ENCODE measurements at places on chromosomes 7 and 10. TPM values are rescaled to one million over a fixed set of nuclear protein-coding genes. Genes with fewer than 3 reads are reported as not detected.

DNA sequence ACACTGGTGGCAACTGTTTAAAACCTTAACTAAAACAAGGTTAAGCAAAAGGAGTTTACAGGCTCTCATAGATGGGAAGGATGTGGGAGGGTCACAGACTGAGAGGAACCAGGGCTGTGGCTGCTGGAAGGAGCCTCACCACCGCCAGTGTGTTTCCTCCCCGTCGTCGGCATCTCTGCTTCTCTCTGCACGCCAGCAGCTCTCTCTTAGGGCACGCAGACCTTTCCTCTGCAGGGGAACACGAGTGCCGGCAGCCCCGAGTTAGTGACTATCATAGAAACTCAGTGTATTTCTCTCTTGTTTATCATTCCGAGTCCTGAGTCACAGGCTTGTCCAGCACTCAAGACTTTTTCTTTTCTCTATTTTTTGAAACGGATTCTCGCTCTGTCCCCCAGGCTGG is 8.1 kb upstream of the SH2D4B start:
- no peaks in the 10 kb centered on the region for H3K27me3 ChIP-seq
- DNase-seq = no peak
- no peaks in the 10 kb centered on the region for H3K36me3 ChIP-seq
- peaks cover 23% of the 10 kb centered on the region for H3K4me1 ChIP-seq
- no peak overlapping the region for H3K4me3 ChIP-seq

DNA sequence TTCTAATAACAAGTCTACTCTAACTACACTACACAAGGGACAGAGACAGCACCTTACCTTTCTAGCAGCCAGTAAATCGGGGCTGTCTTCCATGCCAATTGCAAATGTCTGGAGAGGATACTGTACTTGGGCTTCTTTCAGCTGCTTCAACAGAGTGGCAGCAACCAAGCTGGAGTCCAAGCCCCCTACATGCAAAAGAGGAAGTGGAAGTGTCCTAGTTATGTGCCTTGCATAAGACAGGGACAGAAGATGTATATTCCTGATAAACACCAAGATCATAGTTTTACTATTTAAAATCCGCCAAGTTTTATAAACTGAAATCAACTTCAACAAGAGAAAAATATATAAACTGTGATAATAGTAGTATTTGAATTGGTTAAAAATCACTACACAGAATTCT is 14.0 kb downstream of the ASNS start:
- H3K4me1 ChIP-seq = no peaks in the 10 kb centered on the region
- H3K27me3 ChIP-seq = no peaks in the 10 kb centered on the region
- no peak overlapping the region for H3K4me3 ChIP-seq
- no peaks in the 10 kb centered on the region for H3K36me3 ChIP-seq
- H3K27ac ChIP-seq = no peak overlapping the region

Gene PPP1R3C
- 26.3 TPM for total RNA-seq

GRCh38 chr7:70944516-70944915 is 187.4 kb upstream of the GALNT17 start:
- no peaks in the 10 kb centered on the region for H3K36me3 ChIP-seq
- H3K27me3 ChIP-seq = no peaks in the 10 kb centered on the region
- H3K4me1 ChIP-seq = no peaks in the 10 kb centered on the region
- no peak overlapping the region for H3K4me3 ChIP-seq
- DNase-seq = no peak

Gene PLCE1
- 13.0 TPM for total RNA-seq

GRCh38 chr10:70374775-70375614 is 7.4 kb downstream of the LRRC20 start:
- H3K4me3 ChIP-seq = no peak overlapping the region
- H3K4me1 ChIP-seq = peaks cover 10% of the 10 kb centered on the region
- no peak overlapping the region for H3K27ac ChIP-seq
- H3K36me3 ChIP-seq = no peaks in the 10 kb centered on the region
- H3K27me3 ChIP-seq = no peaks in the 10 kb centered on the region

DNA sequence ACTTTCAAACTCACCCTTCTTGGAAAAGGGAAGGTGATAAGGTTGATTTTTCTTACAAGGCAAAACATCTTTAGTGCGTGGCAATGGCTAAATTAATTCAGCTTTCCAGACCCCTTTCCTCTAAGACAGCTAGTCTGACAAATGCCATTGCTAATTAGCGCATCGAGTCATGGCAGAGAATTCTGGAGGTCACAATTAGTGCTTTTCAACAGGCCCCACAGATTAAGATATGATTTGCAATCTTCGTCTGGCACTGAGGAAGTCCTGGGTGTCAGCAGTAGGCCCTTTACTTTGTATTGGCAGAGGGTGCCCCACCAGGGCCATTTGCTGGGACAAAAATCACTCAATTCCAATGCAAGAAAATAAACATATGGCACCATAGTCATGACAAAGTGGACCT is 189.2 kb upstream of the AGK start:
- H3K36me3 ChIP-seq = no peaks in the 10 kb centered on the region
- H3K27me3 ChIP-seq = no peaks in the 10 kb centered on the region
- no peak overlapping the region for H3K4me3 ChIP-seq
- no peak overlapping the region for H3K27ac ChIP-seq

DNA sequence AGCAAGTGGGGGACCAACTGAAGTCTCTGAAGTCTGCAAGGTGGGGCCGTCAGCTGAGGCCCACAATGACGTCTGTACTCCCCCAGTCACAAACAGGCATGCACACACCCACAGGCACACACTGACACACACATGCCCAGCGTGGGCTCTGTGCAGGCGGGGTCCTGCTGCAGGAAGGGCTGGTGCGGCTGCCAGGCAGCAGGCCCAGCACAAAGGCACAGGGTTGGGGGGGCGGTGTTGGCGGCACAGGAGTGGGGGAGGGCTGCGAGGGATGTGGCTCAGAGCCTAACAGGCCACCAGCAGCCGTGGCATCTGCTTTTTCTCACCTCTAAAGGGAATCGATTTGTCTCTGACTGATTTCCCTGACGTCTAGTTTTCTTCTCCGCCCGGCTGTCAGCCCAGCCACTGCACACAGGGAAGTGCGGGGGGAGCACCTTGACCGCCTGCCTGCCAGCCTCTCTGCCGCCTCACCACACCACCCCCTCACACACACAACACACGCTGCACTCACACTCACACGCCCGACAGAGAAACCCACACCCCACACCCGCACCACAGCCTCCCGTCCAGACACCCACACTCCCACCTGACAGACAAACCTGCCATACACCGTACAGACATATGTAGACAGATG is 43.5 kb upstream of the ZMIZ1 start:
- H3K36me3 ChIP-seq = no peaks in the 10 kb centered on the region
- no peak overlapping the region for H3K4me3 ChIP-seq
- no peak for DNase-seq
- H3K27ac ChIP-seq = no peak overlapping the region

Gene LIPJ
- total RNA-seq = not detected

Measured in vagina (tissue), 2 donors.